Ascending aorta (tissue), 2 donors: ENCODE measurements at places on chromosomes 7 and 10. TPM values are rescaled to one million over a fixed set of nuclear protein-coding genes. Genes with fewer than 3 reads are reported as not detected.

The SPDYE2 gene
- total RNA-seq: not detected

The ZNF117 gene
- total RNA-seq: 6.4 TPM

The MMD2 gene
- total RNA-seq: not detected

The MACC1 gene
- total RNA-seq: not detected

The SRRM3 gene
- 3.4 TPM for total RNA-seq

The CPN1 gene
- not detected for total RNA-seq

The AGR3 gene
- total RNA-seq: not detected

The NPY gene
- not detected for total RNA-seq

The MMP21 gene
- not detected for total RNA-seq

The GPR15LG gene
- not detected for total RNA-seq

The WDR91 gene
- 66.7 TPM for total RNA-seq

The TMEM213 gene
- not detected for total RNA-seq

The OGDH gene
- 117 TPM for total RNA-seq

The NRP1 gene
- total RNA-seq: 122 TPM

The ADAM12 gene
- not detected for total RNA-seq

The LIPF gene
- total RNA-seq: 7.1 TPM

GRCh38 chr10:117005026-117005526, at the start of gene SHTN1:
Gene SHTN1, minus strand, starts transcription at chr10:117005187. Its CDS starts 108 bp downstream, at chr10:117005079.
- DNase-seq: peak; percentile 76

GRCh38 chr10:98293550-98294269, 25.7 kb upstream of the LOXL4 start:
- DNase-seq: no peak

- no peak for DNase-seq
Observed at GRCh38 chr10:67492317-67493019, 203.5 kb downstream of the CTNNA3 start.

GRCh38 chr7:88347090-88347489, 40.4 kb upstream of the STEAP4 start:
- DNase-seq: no peak

- DNase-seq: no peak
Observed at GRCh38 chr7:38492010-38492409, 139.2 kb downstream of the AMPH start.

- DNase-seq: no peak
Observed at GRCh38 chr10:34607894-34608293, 207.2 kb downstream of the PARD3 start.

DNA sequence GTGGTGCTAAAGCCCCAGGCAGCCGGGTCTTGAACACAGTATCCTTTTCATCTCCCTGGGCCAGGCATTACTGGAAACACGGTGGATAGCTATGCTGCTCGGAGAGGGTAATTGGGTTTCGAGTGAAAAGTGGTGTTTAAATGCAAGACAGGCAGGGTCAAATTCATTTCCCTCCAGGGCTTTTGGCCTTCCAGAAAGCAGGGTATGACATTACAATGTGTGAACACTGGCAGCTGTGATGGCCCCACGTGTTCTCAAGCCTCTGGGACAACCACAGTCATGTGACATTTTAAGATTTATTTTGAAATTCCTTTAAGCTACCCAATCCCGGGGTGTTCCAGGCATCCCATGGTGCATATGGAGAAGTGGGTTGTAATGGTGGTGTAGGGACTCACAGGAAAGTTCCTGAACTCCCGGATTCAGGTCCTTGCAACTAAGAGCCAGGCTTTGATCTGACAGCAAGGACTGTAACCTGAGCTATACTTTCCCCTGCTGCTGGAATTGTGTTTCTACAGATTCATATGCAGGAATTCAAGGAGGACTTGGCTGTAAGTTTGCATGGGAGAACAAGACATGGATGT, 46.8 kb downstream of the INSYN2A start:
- no peak for DNase-seq

- no peak for DNase-seq
Observed at GRCh38 chr10:80280071-80280800, 9.2 kb downstream of the MAT1A start.

DNA sequence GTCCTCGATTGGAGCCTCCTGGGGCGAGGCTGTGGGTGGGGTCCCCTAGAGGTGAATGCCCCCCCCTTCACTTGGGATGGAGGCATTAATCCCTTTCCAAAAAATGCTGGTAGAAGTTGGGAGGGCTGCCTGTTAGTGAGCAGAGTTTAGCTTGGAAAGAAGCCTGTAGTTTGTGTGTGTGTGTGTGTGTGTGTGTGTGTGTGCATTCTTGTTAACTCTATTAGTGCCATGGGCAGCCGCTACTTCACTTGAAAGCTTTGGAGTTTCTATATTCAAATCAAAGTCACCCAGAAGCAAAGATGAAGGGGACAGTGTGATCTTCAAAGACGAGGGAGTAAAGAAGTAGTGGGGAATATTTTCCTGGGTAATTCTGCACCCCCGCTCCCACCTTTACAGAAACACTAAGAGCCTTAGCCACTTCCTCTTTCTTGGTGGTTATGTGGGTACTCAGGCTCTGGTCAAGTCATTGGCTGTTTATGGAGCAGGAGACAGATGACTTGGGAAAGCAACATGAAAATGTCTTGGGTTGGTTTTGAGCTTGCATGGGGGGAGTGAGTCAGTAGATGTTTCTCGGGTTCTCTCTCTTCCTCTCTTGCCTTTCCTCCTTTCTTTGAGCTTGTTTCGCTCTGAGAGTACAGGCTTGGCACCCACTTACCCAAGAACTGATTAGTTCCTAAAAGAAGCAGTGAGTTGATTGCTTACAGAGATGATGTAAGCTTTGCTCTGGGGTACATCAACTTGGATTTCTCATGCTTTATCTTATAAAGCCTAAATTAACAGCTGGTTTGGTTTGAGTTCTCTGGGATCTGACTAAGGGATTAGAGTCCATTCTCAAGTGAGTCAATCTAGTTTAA, 35.9 kb downstream of the TCF7L2 start:
- DNase-seq: no peak

DNA sequence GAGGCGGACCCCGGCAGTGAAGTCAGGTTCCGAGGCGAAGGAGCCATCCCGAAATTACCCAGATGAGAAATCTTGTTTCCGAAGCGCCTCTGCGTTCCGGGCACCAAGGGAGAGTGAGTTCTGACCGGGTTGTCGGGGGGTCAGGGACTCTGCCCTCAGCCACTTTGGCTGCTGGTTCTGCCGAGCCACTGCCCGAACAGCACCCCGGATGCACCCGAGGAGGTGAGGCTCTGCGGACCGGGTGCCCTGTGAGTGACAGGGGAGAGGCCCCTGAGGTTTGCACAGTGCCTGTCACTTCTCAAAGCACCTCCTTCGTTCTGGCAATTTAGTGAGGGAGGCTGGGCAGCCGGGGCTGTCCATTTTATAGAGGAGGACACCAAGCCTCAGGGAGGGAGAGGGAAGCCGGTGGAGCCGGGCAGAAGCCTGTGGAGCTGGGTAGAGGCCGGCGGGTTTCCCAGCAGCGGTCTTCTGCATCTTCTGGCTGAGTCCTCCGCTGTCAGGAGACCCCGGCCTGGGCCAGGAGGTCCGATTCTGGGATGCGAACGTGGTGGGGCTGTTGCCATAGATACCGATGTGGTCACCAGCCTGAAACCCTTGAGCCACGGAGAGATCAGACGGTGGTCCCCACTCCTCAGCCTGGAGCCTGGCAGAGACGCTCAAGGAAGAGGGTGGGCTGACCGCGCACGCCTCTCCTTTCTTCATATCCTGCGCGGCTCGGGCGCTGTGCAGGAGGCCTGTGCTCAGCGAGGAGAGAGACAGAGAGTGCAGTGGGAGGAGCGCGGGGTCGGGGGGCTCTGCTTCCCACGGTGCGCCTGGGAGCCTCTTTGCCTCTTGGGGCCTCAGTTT, 18.9 kb upstream of the SHH start:
- DNase-seq: no peak

- DNase-seq: no peak
Observed at GRCh38 chr10:89846786-89847185, 145.4 kb downstream of the KIF20B start.

- DNase-seq: peak; percentile 61
Observed at GRCh38 chr10:79385392-79385795, 38.1 kb downstream of the PPIF start.

DNA sequence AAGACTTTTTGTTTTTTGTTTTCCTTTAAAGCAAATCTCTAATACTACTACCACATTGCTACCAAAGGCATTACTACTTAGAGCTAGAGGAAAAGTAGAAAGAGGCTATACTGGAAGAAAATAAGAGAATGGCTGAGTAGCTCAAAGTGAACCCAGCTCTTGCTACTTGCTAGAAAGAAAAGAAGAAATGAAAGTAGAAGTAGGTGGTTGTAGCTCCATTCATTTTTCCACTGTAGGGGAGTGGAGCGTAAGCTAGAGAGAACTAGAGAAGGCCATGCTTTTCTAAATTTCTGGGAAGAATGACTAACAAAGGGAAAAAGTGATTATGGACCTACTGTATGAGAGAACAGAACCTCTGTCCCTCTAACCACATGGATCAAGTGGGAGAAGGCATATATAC, 184.4 kb downstream of the PON1 start:
- no peak for DNase-seq

DNA sequence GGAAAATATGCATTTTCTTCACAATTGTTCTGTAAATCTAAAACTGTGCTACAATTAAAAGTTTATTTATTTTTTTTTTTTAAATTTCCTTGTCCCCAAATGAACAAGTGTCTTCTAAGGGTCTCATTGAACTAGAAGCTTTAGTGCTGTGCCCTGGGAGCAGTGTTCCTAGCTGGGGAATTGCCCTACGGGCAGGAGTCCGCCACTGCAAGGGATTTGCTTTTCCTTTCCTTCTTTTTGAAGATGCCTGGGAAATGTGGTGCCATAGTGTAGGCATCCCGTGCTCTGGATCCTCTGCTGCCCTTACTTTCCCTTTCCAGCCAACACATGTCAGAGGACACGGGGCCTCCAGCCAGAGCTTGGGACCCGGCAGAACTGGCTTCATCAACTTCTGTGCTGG, 177.1 kb upstream of the CTBP2 start:
- no peak for DNase-seq

GRCh38 chr7:21500117-21500832, 42.6 kb upstream of the DNAH11 start:
- DNase-seq: no peak

GRCh38 chr10:50369931-50370330, 118.6 kb upstream of the ASAH2 start:
- DNase-seq: no peak

DNA sequence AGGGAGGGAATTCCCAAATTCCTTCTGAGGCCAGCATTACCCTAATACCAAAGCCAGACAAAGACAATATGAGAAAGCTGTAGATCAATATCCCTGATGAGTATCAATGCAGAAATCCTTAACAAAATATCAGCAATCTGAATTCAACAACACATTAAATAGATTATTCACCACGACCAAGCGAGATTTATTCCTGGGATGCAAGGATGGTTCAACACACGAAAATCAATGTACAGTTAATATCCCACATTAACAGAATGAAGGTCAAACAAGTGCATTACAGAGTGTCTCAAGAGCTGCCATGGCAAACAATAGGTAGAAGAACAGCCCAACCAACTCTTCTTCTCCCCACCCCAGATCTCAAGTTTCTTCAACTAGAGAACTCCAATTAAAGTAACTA, 6.1 kb downstream of the ECD start:
- no peak for DNase-seq

- DNase-seq: no peak
Observed at GRCh38 chr7:54878339-54878738, 119.3 kb upstream of the SEC61G start.

GRCh38 chr7:103447073-103447960, 1.3 kb upstream of the SLC26A5 start:
- no peak for DNase-seq

GRCh38 chr7:40393660-40394059, 258.9 kb downstream of the SUGCT start:
- no peak for DNase-seq

DNA sequence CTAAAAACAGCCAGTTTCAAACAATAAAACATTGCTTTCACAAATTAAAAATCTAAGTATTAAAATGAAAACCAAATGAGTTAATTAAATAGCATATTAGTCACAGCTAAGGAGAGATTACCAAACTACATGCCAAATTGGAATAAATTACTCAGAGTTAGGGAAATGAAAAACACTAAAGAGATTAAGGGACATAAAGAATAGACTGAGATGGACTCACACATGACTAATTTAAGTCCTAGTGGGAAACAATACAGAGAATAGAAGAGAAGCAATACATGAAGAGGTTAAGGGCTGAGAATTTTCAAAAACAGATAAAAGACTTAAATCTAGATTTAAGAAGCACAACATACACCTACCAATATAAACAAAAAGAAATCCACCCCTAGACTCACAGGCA, 110.6 kb downstream of the ZFAND4 start:
- DNase-seq: no peak

DNA sequence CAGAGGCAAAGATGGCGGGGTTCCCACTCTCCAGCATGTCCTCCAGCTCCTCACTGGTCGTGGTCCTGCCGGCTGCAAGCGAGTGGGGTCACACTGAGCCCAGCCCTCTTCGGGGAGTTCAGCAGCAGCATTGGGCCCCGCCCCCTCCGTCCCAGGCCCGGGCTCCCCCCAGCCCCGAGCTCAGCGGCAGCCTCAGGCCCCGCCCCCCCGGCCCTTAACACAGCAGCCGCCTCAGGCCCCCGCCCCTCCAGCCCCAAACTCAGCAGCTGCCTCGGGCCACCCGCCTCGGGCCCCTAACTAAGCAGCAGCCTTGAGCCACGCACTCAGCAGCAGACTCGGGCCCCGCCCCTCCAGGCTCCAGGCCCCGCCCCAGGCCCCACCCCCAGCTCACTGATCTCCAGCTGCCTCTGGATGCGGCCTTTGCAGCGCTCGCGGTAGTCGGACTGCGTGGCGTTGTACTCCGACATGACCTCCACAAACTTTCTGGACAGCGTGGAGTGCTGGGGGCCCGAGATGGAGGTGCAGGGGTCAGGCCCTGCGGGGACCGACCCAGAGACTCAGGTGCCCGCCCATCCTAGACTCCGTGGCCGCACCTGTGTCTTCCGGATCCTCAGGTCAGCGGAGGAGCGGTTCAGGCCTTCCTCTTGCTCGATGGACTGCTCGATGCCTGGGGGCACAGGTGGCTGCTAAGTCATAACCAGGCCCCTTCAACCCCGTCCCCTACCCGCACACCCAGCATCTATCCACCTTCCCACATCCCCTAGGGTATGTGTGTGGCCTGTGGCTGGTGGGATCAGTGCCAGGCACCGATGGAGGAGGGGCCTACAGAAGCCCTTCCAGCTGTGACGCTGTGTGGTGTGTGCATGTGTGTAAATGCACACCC, 15.5 kb downstream of the STX1A start:
- DNase-seq: no peak

GRCh38 chr10:7700577-7701125, 2.5 kb upstream of the ITIH2 start:
- DNase-seq: no peak
